ENCODE measurements at places on chromosomes 13 and 19. TPM values are rescaled to one million over a fixed set of nuclear protein-coding genes. Genes with fewer than 3 reads are reported as not detected.

- DNase-seq: peak; percentile 53
Observed at GRCh38 chr13:95180513-95181245, 120.6 kb downstream of the ABCC4 start.

GRCh38 chr13:95564733-95565291 lies 12.3 kb downstream of the CLDN10 start:
- no peak for DNase-seq

- DNase-seq: no peak
Observed at GRCh38 chr13:53005626-53006025, 23.0 kb upstream of the OLFM4 start.

- DNase-seq: no peak
Observed at GRCh38 chr13:28306325-28306724, 168.0 kb downstream of the PAN3 start.

DNA sequence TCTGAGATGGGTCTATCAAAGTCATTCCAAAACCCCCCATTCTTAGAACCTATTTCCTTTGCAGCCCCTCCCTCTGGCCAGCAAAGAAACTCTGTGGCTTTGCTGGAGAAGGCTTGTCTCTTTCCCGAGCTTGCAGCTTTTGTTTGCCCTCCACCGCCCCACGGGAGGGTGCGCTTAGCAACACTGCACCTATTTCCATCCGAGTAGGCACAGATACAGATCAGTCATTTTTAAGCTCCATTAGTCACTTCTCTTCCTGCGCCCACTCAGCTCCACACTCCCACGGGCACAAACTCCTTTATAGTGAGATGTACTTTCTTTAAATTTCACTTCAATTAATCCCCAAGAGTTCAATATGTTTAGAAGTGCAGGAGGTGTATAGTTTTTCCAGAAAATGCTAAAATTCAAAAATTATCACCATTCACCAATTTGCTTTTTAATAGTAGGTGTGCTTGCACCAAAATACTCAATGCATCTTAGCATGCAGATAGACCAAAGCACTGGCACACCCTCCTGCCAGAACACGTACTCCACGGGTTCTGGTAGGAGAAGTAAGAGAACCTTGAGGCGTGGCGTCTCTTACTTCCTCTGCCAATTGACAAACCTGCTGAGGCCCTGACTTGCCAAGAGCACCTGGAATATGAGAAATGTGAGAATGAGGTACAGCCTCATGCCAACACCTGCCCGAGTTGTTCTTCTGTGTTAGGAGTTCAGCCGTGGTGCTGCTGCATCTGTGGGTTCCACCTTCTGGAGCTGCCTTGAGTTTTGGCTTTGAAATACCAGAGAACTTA lies 183.7 kb downstream of the TEX29 start:
- DNase-seq: no peak

- DNase-seq: no peak
Observed at GRCh38 chr19:51824281-51825005, 29.5 kb downstream of the FPR3 start.

- DNase-seq: no peak
Observed at GRCh38 chr13:86155756-86156155, 356.5 kb upstream of the SLITRK6 start.

DNA sequence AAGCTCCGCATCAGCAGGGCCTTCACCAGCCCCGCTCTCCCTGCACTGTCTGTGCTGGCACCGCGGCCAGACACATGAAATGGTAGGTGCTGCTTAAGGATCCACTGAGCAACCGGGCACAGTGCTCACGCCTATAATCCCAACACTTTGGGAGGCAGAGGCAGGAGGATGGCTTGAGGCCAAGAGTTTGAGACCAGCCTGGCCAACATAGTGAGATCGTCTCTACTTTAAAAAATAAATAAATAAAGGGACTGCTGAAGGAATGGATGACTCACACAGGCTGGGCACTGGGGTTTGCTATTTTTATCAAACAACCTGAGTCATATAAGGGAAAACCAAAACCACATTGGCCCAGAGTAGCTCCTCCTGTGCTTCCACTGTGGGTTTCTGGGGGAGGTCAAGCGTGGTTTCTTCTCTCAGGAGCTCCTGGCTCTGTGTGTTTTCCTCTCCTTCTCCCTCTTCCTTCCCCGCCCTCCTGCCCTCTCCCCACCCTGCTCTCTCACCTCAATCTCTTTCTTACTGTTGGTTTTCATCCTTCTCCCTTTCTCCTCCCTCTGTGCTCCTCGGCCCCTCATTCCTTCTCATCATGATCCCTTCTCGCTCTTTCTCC lies 21.3 kb downstream of the VRK3 start:
- DNase-seq: no peak

DNA sequence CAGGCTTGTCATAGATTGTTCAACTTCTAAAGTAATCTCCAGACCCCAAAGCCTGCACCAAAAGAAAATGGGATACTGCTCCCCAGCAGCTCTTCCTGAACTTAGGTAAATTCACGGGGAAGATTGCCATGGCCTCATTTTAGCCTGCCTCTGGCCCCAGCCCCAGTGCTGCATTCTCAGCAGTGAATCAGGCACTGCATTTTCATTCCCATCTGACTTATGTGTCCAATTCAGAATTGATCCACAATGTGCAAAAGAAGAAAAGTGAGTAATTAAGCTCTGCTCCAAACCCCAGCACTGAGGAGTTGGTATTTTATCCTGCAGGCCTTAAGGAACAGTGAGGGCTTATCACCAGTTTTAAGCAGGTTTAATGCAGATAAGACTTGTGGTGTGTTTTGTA lies 176.4 kb downstream of the KCTD12 start:
- DNase-seq: no peak

GRCh38 chr13:50955241-50955640 lies 45.6 kb downstream of the RNASEH2B start:
- peak; percentile 91 for DNase-seq

- peak; percentile 11 for DNase-seq
Observed at GRCh38 chr13:113114511-113115362, 7.9 kb upstream of the F10 start.

DNA sequence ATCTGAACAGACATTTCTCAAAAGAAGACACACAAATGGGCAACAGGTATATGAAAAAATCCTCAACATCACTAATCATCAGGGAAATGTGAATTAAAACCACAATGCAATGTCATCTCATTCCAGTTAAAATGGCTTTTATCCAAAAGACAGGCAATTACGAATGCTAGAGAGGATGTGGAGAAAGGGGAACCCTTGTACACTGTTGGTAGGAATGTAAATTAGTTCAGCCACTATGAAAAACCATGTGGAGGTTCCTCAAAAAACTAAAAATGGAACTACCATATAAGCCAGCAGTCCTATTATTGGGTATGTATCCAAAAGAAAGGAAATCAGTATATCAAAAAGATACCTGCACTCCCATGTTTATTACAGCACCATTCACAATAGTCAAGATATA lies 24.7 kb upstream of the ZC3H13 start:
- no peak for DNase-seq

DNA sequence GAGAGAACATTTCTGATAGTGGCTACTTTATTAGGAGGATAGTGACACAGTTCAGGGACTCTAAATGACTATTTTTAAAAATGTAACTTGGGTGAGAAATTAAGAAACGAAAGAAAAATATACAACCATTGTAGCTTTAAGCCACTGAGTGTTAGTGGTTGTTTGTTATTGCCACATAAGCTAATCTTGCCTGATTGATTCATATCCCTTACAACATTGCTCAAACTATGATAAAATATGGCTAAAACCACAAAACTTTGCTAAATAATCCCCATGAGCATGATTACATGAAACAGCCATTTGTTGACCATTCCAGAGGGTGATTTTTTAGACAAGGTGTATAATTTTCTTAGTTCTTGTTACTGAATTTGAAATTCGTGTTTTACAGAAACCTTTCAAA lies 343.4 kb downstream of the SLITRK5 start:
- DNase-seq: no peak

DNA sequence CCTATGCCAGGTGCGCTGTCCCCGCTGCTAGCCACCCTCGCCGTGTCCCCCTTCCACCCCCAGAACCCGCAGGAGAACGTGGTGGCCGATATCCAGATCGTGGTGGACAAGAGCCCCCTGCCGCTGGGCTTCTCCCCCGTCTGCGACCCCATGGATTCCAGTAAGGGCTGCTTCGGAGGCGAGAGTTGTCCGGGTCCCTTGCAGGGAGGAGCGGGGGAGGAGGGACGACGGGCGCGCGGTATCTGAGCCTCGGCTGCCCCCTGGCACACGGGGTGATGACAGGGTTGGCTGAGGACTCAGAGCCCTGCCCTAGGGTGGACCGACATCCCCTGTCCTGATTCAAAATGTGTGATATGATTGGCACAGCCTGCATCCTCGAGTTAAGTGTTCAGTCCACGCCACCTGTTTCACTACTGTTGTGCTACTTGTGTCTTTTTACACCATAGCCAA lies 653 bp downstream of the MVB12A start:
- DNase-seq: peak; percentile 55

- DNase-seq: no peak
Observed at GRCh38 chr13:93861818-93862217, 617.7 kb downstream of the DCT start.

- no peak for DNase-seq
Observed at GRCh38 chr19:30046522-30046921, 104.5 kb downstream of the URI1 start.

- no peak for DNase-seq
Observed at GRCh38 chr13:50179977-50180376, 164.7 kb downstream of the KCNRG start.

GRCh38 chr19:33290956-33291622 lies 11.2 kb downstream of the CEBPA start:
- no peak for DNase-seq

DNA sequence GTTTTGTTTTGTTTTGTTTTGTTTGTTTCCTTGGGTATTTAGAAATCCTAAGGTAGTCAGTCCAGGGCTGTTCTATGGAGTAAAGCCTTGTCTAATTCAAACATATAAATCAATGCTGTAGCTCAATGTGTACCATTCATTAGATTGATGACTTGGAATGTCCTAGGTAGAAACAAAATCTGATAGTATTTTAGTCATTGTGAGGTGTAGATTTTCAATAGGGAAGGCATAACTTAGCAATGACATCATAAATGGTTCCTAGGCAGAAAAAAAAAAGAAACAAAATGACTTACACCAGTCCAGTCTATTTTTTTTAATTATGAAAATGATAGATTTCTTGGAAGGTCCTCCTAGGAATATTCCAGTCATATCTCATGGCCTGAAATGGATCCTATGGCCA lies 189.9 kb downstream of the SPRY2 start:
- DNase-seq: no peak

GRCh38 chr13:82898586-82898985 lies 983.7 kb downstream of the SLITRK1 start:
- no peak for DNase-seq

- DNase-seq: no peak
Observed at GRCh38 chr13:40371531-40372125, 294.8 kb downstream of the FOXO1 start.

- DNase-seq: no peak
Observed at GRCh38 chr19:58096884-58097283, 1.1 kb downstream of the ZSCAN18 start.

DNA sequence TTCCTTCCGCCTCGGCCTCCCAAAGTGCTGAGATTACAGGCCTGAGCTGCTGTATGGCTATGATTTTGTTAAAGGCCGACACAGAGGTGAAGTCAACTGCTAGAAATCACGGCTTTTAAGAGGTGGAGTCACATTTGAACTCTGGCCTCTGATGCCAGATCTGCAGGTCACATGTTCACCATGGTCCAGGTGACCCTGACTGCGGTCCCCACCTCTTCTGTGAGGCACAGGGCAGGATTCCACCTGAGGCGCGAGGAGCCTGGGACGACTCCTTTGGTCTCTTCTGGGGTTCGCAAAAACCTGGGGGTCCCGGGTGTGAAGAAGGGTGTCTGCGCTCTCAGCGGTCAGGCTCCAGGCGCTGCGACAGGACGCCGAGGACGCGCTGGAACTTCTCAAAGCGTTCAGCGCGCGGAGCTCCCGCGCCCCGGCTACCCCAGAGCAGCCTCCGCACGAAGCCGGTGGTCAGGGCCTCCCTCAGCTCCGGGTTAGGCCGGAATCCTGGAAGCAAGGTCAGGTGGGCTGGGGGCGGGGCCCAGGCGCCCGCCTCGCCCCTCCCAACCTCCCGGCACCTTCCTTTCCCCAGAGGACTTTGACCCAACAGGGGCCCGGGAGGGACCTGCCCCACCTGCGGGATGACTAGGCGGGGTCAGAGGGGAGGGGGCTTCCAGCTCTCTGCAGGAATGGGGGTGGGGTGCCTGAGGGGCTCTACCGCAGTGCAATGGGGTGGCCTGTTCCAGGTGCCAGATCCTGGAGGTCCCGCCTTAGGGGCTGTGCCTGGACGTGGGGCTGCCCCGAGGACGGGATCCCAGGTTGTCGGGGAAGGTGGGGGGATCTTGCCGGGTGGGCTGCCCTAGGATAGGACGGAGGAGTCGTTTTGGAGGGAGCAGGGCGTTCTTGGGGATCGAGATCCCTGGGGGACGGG lies 13.0 kb downstream of the TRIP10 start:
- DNase-seq: no peak

- no peak for DNase-seq
Observed at GRCh38 chr13:72570019-72570418, 157.4 kb downstream of the MZT1 start.

- peak; percentile 27 for DNase-seq
Observed at GRCh38 chr13:24161010-24161775, 673 bp downstream of the SPATA13 start.

- DNase-seq: no peak
Observed at GRCh38 chr13:113902986-113903775, 39.3 kb upstream of the GAS6 start.

GRCh38 chr13:46565808-46566750 lies 13.1 kb downstream of the LRCH1 start:
- DNase-seq: no peak

GRCh38 chr19:38004186-38004520 lies 97.1 kb downstream of the SIPA1L3 start:
- no peak for DNase-seq

- DNase-seq: peak; percentile 87
Observed at GRCh38 chr19:47445937-47446402, 25.7 kb downstream of the SLC8A2 start.

Gene ADAMTSL5
- 7.2 TPM for polyA plus RNA-seq

Gene CBY2
- polyA plus RNA-seq: 34.3 TPM

Gene PSG4
- not detected for polyA plus RNA-seq

Gene KCNN4
- polyA plus RNA-seq: 4.1 TPM

Gene CTXN1
- 19.4 TPM for polyA plus RNA-seq

Gene ZNF556
- 1.9 TPM for polyA plus RNA-seq

Gene EDNRB
- 3.5 TPM for polyA plus RNA-seq

Gene FLT1
- polyA plus RNA-seq: 48.1 TPM

Gene TUBB4A
- polyA plus RNA-seq: 205 TPM

Gene CCDC70
- 175 TPM for polyA plus RNA-seq

Gene EPS8L1
- 13.3 TPM for polyA plus RNA-seq

Gene GPR42
- not detected for polyA plus RNA-seq

Gene ZNF230
- polyA plus RNA-seq: 5.6 TPM

Gene MYPOP
- polyA plus RNA-seq: 9.5 TPM

Gene DIRAS1
- 8.1 TPM for polyA plus RNA-seq

Measured in testis (tissue), 5 donors.